ENCODE measurements at places on chromosomes 2 and 18. TPM values are rescaled to one million over a fixed set of nuclear protein-coding genes. Genes with fewer than 3 reads are reported as not detected.

DNA sequence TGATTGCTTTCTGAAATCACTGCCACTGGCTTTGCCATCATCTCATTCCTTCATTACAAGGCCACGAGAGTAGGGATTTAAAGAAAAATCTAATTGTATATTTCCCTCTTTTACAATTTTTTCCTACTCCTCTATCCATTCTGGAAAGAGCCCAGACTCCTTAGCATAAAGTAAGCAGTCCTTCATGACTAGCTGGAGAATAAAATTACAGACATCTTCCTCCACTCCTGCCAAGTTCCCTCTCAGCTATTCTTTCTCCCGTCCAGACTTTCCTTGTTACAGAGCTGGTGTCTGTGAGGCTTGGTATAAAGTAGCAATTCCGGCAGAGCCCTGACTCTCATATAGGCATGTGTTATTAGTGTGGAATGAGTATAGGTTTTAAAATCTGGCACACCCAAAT is 806.8 kb downstream of the PLCL1 start:
- no peak for DNase-seq

- no peak for DNase-seq
These were observed 101.9 kb downstream of the USP40 start for GRCh38 chr2:233464531-233465240.

DNA sequence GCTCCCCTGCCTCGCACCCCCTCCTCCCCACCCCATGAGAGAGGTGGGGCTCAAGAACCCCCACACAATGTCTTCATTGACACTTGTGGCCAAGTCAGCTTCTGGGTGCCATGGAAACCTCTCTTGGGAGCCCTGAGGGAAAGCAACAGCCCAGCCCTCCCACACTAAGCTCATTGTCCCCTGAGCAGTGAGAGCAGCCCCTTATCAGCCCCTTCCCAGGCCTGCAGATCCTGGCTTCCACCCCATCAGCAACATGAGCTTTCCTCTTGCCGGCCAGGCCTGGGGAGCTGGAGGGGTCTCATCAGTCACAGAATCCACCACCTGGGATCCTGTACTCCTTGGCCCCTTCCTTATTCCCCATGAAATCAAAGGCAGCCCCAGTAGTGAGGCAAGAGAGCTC is 107.8 kb upstream of the ST3GAL5 start:
- DNase-seq: no peak

DNA sequence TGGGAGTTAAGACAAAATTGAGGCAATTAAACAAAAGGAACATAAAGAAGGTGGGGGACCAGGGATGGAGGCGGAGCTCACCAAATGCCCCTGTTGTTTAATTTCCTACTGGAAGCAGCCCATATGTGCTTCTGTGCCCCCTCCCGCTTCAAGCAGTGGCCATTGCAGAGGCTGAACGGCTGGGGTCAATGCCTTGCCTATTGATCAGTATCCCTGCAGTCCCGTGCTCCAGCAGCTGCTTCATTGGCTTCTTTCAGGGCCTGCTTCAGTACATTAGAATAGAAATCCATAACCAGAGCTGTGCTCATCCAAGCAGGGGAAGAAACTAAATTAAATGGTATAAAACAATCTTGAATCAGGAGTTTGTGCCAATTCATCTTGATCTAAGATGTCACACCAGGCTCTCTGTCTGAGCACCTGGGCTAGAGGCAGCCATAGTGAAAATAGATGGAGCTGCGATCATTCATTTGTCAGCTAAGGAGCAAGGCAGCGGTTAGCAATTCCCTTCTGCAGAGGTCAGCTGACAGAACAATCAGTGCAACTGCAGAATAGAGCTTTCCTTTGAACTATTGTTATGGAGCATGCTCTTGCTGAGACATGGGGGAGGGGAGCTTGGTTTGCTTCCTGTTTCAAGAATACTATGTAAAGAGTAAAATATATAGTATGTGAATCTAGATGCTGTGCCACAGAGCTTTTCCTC is 222.4 kb downstream of the WDR7 start:
- peak; percentile 96 for DNase-seq

GRCh38 chr2:55003706-55004639 is 46.3 kb downstream of the RTN4 start:
- DNase-seq: no peak

The CAPN14 gene
- total RNA-seq: 0.54 TPM

The TXNDC2 gene
- not detected for total RNA-seq

The SLC20A1 gene
- total RNA-seq: 84.3 TPM

The CYP26B1 gene
- total RNA-seq: 0.31 TPM

The FHL2 gene
- total RNA-seq: 35.7 TPM
